Cardiac septum (tissue), 1 donor: ENCODE measurements at places on chromosomes 16 and 17. TPM values are rescaled to one million over a fixed set of nuclear protein-coding genes. Genes with fewer than 3 reads are reported as not detected.

The MMP15 gene
- total RNA-seq: 53.5 TPM

- no peak for DNase-seq
These were observed 66.9 kb upstream of the ATF7IP2 start for GRCh38 chr16:10318798-10319500.

The KRTAP4-1 gene
- total RNA-seq: not detected

GRCh38 chr16:26269673-26270072, 577.9 kb downstream of the HS3ST4 start:
- no peak for DNase-seq

- DNase-seq: no peak
These were observed 18.9 kb downstream of the ADAM11 start for GRCh38 chr17:44777394-44778348.

The RTN4RL1 gene
- 0.32 TPM for total RNA-seq

The KRT24 gene
- not detected for total RNA-seq

The ABCC3 gene
- total RNA-seq: 1.9 TPM

The NOTUM gene
- total RNA-seq: 0.38 TPM

The DNAAF8 gene
- 0.65 TPM for total RNA-seq

DNA sequence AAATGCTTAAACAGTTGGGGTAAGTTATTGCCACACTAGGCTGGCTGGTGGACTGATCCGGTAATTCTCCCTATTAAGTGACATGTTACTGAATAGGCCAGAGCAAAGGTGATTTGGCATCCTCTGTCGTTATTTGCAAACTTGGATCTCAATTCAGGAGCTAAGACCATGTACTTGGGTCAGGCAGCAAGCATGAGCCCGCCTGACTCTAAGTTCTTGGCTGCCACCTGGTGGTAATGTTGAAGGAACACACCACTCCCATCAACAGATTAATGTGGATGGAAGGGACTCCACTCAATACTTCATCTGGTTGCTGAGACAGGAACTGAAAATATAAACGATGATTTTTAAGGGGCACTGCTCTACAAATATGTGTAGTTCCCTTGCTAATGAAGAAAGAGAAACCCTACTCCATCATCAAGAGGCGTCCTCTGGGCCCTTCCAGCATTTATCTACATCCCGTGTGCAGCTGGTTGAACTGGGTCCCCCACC, 70.8 kb downstream of the EMP2 start:
- no peak for DNase-seq

- no peak for DNase-seq
These were observed 96.9 kb upstream of the CREBBP start for GRCh38 chr16:3977376-3977775.

DNA sequence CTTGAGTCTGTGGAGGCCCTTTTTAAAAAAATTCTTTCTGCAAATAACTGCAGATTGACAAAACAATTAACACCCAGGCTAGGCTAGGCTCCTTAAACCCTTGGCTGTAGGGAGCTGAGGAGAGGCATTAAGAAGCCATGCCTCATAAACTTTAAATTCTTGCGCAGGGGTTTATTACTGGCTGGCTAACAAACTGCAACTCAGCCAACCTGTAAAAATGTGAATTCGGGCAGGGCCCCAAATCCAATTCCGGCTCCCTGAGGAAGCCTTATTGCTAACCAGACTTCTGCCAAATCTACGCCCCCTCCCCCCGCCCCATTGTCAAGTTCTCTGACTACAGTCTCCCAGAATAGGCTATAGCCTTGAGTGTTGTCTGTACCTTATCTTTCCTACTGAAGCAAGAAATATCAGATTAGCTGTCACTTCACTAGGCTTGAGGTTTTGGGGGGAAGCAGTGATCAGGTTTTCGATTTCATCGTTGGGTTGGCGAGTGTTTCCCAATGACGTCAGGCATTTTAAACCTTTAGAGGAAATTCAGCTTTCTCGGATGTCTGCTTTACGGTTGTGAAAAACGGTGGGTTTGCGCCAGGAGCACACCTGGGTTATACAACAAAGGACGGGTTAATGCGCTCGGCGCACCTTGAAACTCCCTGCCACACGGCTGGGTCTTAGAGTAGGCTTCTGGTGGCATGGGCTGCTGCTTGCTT, 2.0 kb downstream of the CDH3 start:
- no peak for DNase-seq

GRCh38 chr17:51651513-51652298, 391.4 kb downstream of the UTP18 start:
- DNase-seq: no peak

GRCh38 chr16:86227801-86228200, 282.5 kb upstream of the FOXF1 start:
- DNase-seq: no peak

GRCh38 chr16:3950343-3951193, 70.1 kb upstream of the CREBBP start:
- DNase-seq: peak; percentile 88

DNA sequence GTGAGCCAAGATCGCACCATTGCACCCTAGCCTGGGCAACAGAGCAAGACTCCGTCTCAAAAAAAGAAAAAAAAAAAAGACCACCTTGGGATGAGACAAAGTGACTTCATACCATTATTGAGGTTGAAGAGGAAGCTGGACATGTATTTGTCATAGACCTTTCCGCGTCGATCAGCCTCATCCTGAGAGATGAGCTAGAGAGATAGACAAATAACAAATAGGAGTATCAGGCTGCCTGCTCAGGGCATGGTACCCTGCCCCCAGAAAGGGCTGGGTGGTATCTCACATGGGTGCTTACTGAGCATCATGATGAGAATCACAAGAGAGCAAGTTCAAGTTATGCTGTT, 22.1 kb downstream of the CNTNAP1 start:
- peak; percentile 14 for DNase-seq

The NHLRC4 gene
- total RNA-seq: 0.30 TPM

The SPNS2 gene
- total RNA-seq: 10.3 TPM

GRCh38 chr17:17514361-17514992, 18.3 kb upstream of the RASD1 start:
- DNase-seq: no peak

GRCh38 chr17:41571561-41572434, at the start of gene KRT9:
TSS of gene KRT9 (minus strand) at chr17:41572059. CDS start at chr17:41571992, 67 bp downstream.
- DNase-seq: no peak

- DNase-seq: no peak
These were observed 46.0 kb downstream of the PKD1L3 start for GRCh38 chr16:71954180-71954579.

The PERCC1 gene
- not detected for total RNA-seq

- DNase-seq: no peak
These were observed 4.7 kb upstream of the EIF1 start for GRCh38 chr17:41684035-41684434.

GRCh38 chr16:15425861-15426260, 8.5 kb upstream of the BMERB1 start:
- DNase-seq: no peak

GRCh38 chr17:28717578-28718332, at the start of gene RAB34:
TSS of gene RAB34 (minus strand) at chr17:28717868. CDS start at chr17:28717266, 602 bp downstream.
- DNase-seq: no peak

DNA sequence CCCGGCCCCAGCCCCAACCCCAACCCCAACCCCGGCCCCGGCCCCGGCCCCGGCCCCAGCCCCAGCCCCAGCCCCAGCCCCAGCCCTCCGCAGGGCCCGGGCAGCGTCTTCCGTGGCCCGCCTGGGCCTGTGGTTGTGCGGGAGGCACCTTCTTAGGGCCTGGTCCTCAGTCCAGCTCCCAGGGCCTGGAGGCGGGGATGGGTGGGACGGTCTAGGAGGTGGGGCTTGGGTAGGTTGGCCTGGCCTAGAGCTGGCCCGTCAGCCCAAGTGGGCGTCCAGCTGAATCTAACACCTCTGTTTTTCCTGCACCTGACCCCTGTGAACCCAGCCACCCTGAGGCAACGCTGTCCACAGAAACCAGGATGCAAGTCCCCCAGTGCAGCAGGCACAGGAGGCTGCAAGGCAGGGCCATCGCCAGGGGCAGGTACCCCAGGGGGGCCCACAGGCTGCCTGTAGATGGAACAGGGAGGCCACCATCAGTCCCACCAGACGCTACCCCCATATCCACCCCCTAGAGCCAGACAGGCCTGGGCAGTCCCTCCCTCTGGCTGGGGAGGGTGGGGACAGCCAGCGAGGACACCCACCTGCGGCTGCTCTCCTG, 8.8 kb downstream of the MSLN start:
- no peak for DNase-seq

DNA sequence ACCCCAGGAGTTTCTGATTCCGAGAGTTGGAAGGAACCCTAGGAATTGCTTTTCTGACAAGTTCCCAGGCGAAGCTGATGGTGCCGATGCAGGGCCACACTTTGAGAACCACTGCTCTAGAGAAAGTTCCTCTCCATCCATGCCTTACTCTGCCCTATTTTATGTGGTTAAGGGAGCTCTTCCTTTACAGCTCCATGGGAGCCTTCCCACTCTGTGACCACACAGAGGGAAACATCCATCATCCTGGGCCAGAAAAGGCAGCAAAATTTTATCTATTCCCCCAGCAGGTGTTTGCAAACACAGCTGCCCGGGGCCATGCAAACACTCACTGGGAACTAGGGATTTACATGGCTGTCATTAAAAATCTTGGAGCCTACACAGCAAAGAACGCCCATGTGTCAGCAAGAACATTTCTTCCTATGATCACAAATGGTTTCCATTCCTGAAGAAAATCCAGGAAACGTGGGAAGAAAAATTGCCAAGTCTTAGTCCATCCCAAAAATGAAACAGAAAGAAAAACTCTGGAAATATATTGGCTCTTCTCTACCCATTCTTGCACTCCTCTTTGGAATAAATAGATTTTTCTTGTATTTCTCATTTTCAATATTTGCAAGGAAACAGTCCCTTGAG, 252.7 kb downstream of the PMP22 start:
- no peak for DNase-seq

DNA sequence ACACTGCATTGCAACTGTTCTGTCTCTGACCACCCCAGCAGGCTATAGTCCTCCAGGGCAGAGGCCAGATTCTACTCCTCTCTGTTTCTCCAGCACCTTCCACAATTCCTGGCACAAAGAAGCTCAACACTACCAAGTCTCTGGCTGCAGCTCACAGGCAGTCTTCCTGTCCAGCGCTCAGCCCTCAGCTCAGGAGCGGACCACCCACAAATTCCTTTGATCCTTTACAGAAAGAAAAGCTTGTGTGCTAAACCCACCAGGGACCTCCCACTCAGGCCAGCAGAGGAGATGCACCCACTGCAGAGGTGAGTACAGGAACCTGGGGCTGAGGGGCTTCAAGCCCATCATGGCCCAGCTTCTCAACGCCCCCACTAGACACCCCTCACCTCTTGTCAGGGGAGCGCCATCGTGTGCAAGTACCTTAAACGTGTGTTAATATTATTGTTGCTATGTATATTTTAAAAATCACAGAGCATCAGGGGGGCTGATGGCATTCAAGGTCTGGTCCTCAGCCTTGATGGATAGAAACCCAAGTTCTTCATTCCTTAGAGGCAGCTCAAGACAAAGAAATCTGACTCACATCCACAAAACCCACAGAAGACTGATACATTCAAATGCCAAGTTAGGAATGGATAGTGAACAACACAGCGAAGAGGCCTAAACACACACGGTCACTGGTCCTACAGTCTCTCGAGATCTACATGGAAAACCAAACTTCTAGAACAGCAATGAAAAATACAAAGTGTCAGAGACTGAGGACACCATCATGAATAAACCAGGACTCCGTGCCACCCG, 8.4 kb downstream of the HSDL1 start:
- DNase-seq: no peak

The RBL2 gene
- 36.3 TPM for total RNA-seq

GRCh38 chr17:81059026-81059425, 24.1 kb downstream of the BAIAP2 start:
- DNase-seq: no peak

DNA sequence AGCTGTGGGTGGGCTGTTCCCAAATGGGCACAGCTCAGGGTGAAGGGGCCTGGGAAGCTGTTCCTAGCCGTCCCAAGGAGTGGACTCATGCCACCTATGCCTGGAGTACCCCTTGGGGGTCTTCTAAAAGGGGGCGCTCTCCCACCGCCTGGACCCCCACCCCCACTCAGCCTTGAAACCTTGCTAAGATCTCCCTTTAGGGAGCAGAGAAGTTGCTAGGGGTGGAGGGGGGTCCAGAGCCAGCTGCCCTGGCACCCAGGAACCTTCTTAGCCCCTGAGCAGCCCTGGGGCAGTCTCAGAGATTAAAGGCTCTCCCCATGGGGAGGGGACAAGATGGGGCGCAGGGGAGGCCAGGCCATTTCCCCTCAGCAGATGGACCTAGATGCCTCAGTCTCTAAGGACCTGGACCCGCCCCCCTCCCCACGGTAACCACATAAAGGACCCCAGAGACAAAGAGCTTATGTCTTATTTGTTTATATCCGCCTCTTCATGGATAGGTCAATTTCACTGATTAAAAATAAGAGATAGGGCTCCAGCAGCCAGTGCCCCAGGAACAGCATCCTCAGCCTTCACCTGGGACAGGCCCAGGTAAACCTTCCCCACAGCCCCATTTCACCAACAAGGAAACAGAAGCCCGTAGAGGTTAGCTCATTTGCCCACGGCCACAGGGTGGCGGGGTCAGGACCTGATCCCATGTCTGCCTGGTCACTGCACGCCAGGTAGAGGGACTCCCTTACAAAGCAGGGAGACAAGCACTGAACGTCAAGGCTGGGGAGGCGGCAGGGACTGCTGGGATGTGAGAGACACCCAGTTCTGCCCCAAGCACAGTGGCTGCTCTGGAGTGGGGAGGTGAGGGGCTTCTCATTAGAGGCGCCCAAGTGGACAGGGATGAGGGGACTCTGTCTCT, 3.4 kb downstream of the MTSS2 start:
- DNase-seq: no peak

The KRT39 gene
- not detected for total RNA-seq

DNA sequence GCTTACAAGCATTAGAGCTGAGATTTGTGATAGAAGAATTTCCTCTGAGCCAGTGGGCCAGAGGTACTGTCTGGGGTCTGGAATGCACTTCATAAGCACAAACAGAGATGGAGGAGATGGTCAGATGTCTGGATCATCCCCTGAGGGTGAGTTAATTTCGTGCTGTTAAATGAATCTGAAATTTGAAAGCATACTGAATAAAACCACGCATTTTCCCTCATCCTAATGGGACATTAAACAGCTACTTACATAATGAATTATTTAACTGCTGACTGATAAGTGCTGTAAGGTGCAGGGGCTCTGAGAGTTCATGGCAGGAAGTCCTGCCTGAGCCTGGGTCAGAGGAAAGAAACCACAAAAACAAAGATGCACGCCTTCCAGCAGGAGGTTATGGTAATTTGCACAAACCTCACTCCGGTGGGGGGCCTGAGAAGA, 136.3 kb upstream of the XYLT1 start:
- no peak for DNase-seq

- DNase-seq: no peak
These were observed 7.4 kb downstream of the CMIP start for GRCh38 chr16:81451753-81452680.

- DNase-seq: no peak
These were observed at the start of gene KRT20 for GRCh38 chr17:40884708-40885512. TSS of gene KRT20 (minus strand) at chr17:40885242. CDS start at chr17:40885185, 57 bp downstream.

- no peak for DNase-seq
These were observed 282.0 kb downstream of the BCAS3 start for GRCh38 chr17:60959696-60960095.

GRCh38 chr16:15775663-15776304, 81.0 kb downstream of the MYH11 start:
- no peak for DNase-seq

The GNGT2 gene
- 1.2 TPM for total RNA-seq
